Stimulated activated CD4-positive, alpha-beta T cell treated with anti-CD3 and anti-CD28 coated beads, Interleukin-15, amount 100 ng/mL, for 1 hour (primary cell): ENCODE measurements at places on chromosomes 3 and 15.
A peak's percentile ranks its signal among the peaks of the same experiment; 100 is the strongest.

GRCh38 chr3:111859974-111860859 lies 1.2 kb downstream of the PHLDB2 start:
- DNase-seq = peak; percentile 10

DNA sequence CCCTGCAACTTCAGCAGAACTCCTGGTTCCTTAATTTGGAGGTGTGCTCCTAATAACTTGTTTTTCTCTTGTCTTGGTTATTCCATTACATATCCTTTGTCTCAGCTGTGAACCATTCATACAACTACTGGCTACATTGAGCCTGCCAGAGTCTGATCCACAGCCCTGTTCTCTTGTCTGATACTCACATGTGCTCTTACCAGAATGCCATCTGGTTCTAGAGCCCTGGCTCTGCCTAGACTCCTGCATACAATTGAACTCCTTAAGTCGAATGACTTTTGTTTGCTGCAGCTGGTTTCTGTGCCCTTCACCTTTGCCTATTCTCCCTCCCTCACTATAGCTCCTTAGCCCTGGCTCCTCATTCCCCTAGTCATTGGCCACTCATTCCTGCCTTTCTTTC lies 85.5 kb downstream of the LRRC28 start:
- no peak for DNase-seq

- no peak for DNase-seq
These were observed 48.9 kb downstream of the GASK1A start for GRCh38 chr3:43028001-43028400.

DNA sequence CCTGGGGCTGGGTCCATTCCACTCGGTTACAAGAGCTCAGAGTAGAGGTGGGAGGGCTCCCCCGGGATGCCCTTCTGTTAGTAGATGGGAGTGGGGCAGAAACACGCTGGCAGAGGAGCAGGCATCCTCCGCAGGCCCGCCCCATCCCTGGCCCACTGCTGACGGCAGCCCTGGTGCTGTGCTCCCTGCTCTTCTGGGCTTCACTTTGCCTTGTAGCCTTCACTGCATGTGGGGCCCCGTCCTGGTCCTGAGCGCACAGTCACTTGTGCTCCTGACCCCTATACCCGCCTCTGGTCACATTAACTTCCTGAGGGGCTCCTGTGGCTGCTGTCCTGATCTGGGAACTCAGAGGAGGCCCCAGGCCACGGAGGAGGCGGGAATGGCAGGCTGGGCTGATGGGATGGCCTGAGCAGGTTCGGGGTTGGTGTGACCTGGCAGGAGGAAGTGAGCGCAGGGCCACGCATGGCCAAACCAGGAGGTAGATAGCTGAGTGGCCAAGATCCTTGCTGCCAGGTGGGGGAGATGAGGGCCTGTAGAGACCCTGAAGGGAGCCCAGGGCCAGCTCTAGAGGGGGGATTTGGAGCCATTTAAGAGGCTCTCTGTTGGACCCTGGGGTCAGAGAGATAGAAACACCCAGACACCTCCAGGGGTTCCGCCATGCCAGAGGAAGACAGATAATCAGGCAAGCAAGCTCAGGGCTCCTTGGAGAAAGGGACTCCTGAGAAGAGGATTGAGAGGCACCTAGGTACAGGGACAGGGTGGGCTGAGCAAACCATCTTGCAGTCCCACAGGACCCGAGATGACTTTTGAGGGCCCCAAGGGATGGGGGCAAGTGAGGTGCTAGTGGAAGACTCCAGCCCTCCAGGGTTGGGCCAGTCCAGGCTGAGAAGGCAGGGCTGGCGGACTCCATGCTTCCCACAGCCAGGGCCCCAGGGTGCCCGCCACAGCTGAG lies 92.2 kb upstream of the PRR23E start:
- no peak for DNase-seq

DNA sequence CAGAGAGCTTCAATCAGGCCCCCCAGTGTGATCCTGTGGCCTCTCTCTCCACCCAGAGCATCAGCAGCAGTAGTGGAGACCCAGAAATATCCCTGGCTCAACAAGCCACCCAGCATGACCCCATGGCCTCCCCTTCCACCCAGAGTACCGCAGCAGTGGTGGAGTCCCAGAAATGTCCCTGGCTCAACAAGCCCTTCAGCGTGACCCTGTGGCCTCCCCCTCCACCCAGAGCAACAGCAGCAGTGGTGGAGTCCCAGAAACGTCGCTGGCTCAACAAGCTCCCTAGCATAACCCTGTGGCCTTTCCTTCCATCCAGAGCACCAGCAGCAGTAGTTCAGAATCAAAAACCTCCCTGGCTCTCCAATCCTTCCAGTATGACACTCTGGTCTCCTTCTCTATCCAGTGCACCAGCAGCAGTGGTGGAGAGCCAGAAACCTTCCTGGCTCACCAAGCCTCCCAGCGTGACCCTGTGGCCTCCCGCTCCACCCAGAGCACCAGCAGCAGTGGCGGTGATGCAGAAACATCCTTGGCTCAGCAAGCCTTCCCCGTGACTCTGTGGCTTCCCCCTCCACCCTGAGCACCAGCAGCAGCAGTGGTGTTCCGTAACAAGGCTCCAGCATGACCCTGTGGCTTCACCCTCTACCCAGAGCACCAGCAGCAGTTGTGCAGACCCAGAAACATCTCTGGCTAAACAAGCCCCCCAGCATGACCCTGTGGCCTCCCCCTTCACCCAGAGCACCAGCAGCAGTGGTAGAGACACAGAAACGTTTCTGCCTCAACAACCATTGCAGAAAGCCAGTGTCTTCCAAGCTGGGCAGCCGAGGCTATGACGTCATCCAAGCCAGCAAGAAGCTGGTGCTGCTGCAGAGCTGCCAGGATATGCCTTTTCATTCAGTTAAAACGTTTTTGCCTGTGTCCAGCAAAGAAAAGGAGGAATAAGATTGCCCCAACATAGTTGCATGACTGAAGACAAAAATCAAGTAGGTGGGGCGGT lies 61.3 kb upstream of the TAMM41 start:
- DNase-seq = no peak

DNA sequence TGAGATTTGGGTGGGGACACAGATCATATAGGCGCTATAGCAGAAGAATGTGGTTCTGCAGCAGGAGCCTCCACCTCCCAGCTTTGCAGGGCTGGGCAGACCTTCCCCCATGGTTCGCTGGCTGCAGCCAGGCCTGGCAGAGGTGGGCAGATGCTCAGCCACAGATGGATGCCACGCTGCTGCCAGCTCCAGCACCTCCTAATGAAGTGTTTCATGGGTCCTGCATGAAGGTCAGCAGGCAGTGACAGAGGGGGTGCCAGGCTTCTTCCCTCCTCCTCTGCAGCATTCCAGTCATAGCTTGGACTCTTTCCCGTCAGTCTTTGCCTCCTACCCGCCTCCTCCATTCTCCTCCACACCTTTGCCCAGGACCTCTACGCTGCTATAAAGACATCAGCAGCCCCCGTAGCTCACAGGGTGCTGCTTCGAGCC lies 85.9 kb downstream of the SLCO3A1 start:
- no peak for DNase-seq

DNA sequence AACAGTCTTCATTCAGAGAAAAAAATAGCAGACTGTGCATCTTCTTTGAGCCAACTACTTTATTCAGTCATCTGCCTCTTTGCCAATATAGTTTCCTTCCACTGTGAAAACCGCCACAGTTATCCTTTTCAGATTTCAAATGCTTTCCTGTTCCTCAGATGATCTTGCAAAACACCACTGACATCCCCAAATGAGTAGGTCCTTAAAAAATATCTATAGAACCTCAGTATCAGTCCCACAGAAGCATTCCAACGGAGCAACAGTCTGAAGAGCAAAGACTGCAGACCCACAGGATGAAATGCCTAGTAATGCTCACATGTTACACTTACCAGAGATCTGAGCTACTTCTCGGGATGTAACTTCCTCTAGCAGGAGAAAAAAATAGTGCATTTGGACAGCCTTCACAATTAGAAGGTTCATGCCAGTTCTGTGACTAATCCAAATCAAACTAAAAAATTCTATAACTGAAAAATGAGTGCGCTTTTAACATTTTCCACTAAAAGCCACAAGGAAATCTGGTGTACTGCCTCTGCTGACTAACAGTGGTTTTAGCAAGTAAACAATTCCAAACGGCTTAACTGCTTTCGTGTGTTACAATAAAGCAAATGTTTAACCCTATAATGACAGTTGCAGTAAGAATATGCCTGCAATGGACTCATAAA lies at the start of gene ANKRD28:
ANKRD28 (minus strand) TSS at position 338 of the 662 bp plus-strand sequence. CDS start 1,458 bp downstream, outside the sequence.
- DNase-seq = no peak

DNA sequence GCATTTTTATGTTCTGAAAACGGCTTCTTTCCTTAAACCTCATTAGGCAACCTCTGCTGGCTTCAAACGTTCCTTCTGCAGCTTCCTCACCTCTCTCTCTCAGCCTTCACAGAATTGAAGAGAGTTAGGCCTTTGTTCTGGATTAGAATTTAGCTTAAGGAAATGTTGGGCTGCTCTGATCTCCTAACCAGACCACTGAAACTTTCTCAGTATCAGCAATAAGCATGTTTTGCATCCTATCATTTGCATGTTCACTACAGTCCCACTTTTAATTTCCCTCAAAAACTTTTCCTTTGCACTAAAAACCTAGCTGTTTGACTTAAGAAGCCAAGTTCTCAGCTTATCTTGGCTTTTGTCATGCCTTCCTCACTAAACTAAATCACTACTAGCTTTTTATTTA lies 49.5 kb downstream of the SMARCC1 start:
- no peak for DNase-seq

GRCh38 chr3:138222131-138222941 lies 35.2 kb downstream of the ARMC8 start:
- DNase-seq = no peak

DNA sequence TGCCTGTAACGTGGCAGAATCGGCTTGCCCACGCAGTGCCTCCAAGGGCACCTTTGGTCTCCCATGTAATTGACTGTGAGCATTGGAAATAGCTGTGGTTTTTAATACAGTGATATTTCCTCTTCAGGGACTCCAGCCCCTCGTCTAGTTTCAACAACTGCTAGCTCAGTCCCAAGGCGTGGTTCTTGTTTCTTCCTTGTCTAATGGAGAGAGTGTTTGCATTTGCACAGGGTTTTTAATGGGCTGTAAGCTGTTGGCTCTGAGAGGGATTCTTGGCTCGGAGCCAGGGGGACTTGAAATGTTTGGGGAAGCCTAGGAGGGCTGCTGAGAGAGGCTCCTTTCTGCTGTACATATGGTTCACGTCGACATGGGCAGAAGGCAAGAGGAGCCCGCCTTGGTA lies 86.2 kb downstream of the THSD4 start:
- no peak for DNase-seq

GRCh38 chr3:9862391-9863057 lies 17.5 kb downstream of the CIDEC start:
- DNase-seq = peak; percentile 27

GRCh38 chr3:114418107-114418506 lies 124.3 kb downstream of the TIGIT start:
- DNase-seq = no peak

GRCh38 chr3:117898722-117899522 lies 1135.7 kb downstream of the IGSF11 start:
- DNase-seq = no peak
